Astrocyte (in vitro differentiated cells and primary cell): ENCODE measurements at places on chromosomes 5 and 9.

DNA sequence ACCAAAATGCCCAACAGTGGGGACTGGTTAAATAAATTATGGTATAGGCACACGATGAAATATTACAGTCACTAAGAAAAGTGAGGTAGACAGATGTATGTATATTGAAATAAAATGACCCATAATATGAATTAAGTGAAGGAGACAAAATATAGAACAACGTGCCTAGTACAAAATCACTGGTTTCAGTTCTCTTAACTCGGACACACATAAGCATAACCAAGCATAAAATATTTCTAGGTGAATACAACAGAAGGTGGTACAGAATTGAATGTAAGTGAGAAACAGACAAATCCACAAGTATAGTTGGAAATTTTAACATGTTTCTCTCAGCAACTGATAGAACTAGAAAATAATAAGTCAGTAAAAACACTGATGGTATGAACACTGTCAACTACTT lies 22.0 kb downstream of the PUM3 start:
- no peak for DNase-seq

DNA sequence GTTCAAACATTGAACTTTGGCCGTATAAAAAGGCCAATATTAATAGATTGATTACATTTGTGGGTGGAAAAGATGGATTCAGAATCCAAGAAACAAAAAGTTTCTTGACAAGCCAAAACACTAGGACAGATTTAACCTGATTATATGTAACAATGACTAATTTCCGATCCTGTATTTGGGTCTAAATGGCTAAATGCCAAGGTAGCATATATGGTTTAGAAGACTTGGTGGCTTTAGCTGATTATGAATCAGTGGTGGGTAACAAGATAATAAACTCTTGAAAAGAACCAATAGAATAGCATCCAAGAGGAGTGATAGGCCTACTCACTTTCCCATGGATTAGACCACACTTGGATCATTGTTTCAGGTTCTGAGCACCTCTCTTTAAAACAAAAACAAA lies 21.8 kb upstream of the ANP32B start:
- DNase-seq: no peak

DNA sequence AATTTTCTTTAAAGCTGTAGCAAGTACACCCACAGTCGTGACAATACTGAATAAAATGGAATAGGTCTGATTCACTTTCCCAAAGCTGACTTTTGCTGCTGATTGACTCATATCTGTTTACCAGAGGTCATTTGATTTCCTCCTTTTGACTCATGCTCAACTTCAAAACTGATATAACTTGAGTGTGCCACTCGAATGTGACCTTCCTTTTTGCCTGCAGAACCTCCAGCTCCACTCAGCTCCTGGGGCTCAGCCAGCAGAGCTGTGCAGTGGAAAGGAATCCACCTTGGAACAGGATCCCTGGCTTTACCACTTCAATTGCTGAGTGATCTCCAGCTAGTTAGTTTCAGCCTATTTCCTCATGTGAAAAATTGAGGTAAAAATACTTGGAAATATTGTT lies 84.1 kb downstream of the FEM1C start:
- peak; percentile 91 for DNase-seq

GRCh38 chr5:133995883-133996563 lies 8.8 kb downstream of the VDAC1 start:
- no peak for DNase-seq

- no peak for DNase-seq
Observed at GRCh38 chr5:110738503-110738811, 350 bp upstream of the SLC25A46 start.

GRCh38 chr9:99602854-99603253 lies 218.8 kb upstream of the NR4A3 start:
- DNase-seq: no peak

DNA sequence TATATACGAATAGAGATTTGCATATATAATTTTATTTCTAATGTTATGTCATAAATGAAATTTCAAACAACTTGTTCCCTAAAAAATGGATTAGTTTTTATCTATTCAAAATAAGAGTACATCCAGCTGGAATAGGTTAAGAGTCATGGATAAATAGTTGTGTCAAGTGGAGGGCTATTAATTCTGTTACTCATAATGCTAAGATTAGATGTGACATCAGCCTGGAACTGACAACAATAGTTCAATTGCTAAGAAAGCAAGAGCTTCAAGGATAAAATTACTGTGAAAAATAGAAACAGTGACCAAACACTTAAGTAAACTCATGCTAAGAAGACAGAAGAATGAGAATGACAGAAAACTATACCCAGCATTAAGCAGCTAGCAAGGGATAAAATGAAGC lies 92.2 kb upstream of the CDH9 start:
- peak; percentile 68 for DNase-seq

- DNase-seq: no peak
Observed at GRCh38 chr9:36940500-36940853, 93.6 kb downstream of the PAX5 start.

GRCh38 chr9:77802515-77803293 lies 154.6 kb upstream of the GNA14 start:
- no peak for DNase-seq

DNA sequence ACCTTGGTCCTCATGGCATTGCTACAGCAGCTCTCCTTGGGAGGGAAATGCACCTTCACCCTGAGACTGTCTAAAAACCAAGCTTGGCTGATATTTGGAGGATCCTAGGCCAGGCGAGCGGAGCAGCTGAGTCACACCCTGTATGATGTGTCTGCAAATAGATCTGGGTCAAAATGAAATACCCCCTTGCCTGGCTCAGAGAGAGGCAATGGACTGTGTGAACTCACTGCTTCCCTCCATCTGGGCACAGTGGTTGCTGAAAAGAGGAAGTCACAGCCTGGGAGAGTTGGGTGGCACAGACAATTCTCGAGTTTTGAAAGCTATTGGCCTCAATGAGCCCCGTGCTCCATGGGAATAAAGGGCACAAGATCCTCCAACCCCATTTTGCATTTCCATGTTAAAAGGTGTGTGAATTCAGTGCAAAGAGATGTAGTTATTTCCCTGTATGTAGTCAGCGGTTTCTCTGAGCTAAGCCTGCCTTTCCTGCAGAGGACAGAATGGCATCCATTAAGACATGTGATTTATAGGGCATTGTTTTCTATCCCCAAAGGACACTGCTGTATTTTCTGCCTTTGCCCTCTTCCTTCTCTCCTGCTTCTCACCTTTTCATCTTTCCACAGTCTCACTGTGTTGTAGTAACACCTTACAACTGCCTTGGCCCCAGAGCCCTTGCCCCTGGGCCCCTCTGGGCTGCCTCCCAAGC lies 177.2 kb downstream of the GADD45G start:
- DNase-seq: no peak

- DNase-seq: no peak
Observed at GRCh38 chr9:35813434-35814105, 1.3 kb downstream of the HINT2 start.

DNA sequence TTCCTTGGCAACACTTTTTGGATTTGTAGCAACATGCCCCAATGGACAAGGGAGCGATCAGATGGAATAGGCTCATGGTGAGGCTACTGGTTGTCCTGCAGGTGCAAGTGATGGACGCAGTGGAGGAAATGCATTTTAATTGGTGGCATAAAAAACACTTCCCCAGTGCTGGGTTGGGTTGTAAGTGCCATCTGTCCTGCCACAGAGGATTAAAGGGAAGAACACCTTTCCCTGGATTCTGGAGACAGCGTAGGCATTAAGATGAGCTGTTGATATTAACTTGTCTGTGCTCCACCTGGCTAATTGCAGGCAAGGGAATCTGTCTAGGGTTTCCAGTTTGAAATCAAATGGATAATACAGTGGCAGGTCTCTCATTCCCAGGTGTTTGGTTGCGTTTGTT lies 173.4 kb downstream of the ZNF462 start:
- DNase-seq: no peak

DNA sequence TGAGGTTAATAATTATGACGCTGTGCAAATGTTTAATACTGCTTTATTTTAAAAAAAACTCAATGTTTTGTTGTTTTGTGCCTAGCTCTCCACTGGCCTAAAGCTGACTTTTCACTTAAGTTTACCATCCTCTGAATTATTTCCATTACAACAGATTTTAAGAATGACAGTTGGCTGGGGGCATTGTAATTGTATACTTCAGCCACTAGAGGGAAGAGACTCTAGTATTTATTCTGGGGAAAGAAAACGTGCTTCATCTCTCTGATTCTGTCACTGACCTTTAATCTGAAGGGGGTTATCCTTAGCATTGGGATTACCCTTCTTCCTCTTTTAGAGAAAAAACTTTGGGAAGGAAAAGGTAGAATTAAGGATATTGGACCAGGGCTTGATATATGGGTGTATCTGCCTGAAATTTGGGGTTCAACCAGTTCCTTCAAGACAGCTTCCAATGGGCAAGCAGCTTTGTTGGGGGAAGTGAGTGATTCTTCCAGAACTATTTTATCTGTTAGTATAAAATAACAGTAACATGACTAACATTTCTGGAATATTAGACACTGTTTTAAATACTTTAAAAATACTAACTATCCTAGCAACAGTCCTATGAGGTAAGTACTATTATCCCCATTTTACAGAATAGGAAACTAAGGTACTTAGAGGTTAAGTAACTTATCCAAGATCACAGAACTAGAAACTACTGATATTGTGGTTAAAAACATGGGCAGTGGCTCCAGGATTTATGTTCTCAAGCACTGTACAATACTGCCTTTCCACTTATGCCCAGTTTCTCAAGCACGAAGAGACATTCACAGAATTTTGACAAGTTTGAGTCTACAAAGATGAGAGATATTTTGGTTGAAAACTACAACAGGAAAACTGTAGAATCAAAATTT lies 208.4 kb downstream of the CD180 start:
- no peak for DNase-seq

DNA sequence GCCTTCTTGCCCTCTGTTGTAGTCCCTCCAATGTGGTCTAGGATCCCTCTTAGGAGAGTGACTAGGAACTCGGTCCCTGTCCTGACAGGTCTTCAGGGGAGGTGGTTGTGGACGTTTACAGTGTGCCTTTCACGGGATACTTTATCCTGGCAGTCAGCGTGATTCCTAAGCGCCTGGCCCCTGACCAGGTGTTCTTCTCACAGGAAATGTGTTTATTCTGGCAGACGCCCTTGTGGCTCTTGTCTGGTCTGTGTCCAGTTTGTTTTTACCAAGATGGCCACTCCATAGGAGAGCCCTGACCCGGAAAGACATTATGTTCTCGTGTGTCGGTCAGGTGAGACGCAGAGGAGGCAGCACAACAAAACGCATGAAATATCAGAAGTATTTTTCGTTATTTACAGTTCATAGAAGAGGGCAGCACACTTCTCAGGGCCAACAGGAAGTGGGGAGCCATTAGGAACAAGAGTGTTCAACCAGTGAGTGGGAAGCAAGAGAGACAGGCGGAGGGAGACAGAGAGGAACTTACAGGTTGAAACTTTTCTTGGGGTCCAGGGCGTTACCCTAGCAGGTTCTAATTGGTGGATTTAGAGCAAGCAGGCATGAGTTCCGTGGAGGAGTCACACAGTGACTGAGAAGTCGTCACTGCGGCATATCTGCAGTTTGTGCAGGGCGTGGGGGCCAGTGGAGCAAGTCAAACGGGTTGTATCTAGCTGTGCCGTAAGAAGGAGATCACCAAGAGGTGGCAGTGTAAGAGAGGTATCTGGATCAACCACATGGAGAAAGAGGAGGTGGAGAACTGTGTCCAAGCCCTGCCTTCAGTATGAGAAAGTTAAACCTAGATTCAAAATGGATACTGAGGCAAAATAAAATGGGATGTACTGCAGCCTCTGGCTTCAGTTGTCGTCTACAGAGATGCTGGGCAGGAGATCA lies 412.9 kb downstream of the ZSWIM6 start:
- DNase-seq: no peak
